Uterus (tissue), 4 donors: ENCODE measurements at places on chromosomes 1 and 21. TPM values are rescaled to one million over a fixed set of nuclear protein-coding genes. Genes with fewer than 3 reads are reported as not detected.

The FAM163A gene
- total RNA-seq = not detected

DNA sequence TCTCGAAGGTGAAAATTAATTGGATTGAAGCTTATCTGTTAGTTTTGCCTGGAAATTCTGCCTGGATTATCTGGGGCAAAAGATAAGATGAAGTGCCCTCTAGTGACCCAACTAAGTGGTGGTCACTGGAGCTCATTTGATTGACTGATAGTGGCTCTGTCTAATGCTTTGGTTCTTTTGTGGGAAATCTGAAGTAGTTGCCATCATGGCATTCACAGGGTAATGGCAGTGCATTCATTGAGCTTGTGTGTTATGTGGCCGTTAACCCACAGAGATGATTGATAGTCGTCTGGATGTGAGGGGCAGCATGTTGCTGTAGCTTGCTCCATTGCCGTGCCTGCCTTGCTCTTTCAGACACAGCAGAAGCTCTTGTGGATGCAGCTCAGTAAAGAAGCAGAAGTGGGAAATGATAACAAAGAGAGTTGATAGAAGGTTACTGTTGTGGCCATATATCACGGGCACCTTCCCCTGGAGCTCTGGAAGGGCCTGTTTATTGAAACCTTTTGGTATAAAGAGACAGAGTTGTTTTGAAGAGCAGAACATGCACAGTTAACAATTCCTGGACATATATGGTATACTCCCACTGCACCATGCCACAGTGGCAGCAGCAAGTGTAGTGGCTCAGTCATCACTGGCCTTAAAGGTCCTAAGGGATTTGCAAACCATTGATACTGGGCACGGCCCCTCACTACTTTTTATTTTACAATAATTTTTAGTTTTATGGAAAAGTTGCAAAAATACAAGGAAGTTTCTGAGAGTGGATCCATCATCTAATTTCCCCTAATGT lies 42.0 kb downstream of the CXADR start:
- DNase-seq = no peak
- no peaks in the 10 kb centered on the region for H3K27me3 ChIP-seq
- H3K4me1 ChIP-seq = peaks cover 4% of the 10 kb centered on the region
- no peaks in the 10 kb centered on the region for H3K36me3 ChIP-seq
- H3K4me3 ChIP-seq = no peak overlapping the region

- DNase-seq = no peak
- no peaks in the 10 kb centered on the region for H3K4me1 ChIP-seq
- H3K36me3 ChIP-seq = no peaks in the 10 kb centered on the region
- no peak overlapping the region for H3K4me3 ChIP-seq
Measured at GRCh38 chr1:67372136-67372535, 58.1 kb downstream of the SERBP1 start.

- no peaks in the 10 kb centered on the region for H3K4me1 ChIP-seq
- H3K4me3 ChIP-seq = no peak overlapping the region
- no peak for DNase-seq
- no peaks in the 10 kb centered on the region for H3K36me3 ChIP-seq
- no peak overlapping the region for H3K27ac ChIP-seq
- no peaks in the 10 kb centered on the region for H3K27me3 ChIP-seq
Measured at GRCh38 chr1:52334906-52335528, 31.0 kb downstream of the CC2D1B start.

GRCh38 chr1:115771094-115771846 lies 2.8 kb upstream of the CASQ2 start:
- H3K27ac ChIP-seq = peak overlapping the region; percentile 59
- H3K4me1 ChIP-seq = no peaks in the 10 kb centered on the region
- no peak overlapping the region for H3K4me3 ChIP-seq
- H3K27me3 ChIP-seq = no peaks in the 10 kb centered on the region

- no peaks in the 10 kb centered on the region for H3K27me3 ChIP-seq
- no peaks in the 10 kb centered on the region for H3K4me1 ChIP-seq
- H3K36me3 ChIP-seq = no peaks in the 10 kb centered on the region
- no peak overlapping the region for H3K27ac ChIP-seq
- DNase-seq = no peak
- no peak overlapping the region for H3K4me3 ChIP-seq
Measured at GRCh38 chr1:26129778-26130177, 18.2 kb downstream of the PDIK1L start.

DNA sequence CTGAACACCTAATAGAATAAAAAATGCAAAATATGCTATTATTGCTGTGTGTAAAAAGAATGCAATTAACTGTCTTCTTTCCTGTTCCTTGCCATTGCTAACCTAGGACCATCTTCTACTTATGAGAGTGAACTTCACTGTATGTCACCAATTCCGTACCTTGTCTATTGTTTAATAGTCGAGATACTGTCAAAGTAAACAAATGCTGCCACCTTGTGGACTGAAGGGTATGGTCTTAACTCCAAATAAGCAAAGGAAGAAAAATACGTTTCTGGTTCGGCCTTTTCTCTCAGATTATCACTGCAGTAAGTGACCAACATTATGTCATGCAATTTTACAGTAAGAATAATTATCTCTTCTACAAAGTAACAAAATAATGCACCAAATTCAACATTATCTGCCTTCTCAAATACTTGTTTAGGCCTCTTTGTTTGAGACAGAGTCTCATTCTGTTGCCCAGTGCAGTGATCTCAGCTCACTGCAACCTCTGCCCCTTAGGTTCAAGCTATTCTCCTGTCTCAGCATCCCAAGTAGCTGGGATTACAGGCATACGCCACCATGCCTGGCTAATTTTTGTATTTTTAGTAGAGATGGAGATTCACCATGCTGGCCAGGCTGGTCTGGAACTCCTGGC lies 133.4 kb downstream of the COP1 start:
- H3K4me1 ChIP-seq = no peaks in the 10 kb centered on the region
- no peaks in the 10 kb centered on the region for H3K36me3 ChIP-seq
- DNase-seq = peak; percentile 51
- no peak overlapping the region for H3K4me3 ChIP-seq
